Stimulated activated effector memory CD8-positive, alpha-beta T cell treated with anti-CD3 and anti-CD28 coated beads, Interleukin-12 subunit alpha, Interleukin-12 subunit beta, amount 100 ng/mL, for 72 hours (primary cell): ENCODE measurements at places on chromosomes 16 and 17.
A peak's percentile ranks its signal among the peaks of the same experiment; 100 is the strongest.

DNA sequence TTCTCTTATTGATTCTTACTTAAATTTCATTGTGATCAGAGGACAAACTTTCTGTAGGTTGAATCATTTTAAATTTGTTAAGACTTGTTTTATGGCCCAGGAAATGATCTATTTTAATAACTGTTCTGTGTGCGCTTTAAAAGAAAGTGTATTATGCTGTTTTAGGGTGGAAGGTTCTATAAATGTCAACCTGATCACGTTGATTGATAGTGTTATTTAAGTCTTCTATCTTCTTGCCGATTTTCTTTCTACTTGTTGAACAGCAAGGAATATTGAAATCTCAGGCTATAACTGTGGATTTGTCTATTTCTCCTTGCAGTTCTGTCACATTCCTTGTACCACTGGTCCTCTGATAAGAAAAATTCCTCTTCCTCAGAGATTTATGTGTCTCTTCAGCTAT lies 112.7 kb downstream of the TANC2 start:
- no peak for DNase-seq

DNA sequence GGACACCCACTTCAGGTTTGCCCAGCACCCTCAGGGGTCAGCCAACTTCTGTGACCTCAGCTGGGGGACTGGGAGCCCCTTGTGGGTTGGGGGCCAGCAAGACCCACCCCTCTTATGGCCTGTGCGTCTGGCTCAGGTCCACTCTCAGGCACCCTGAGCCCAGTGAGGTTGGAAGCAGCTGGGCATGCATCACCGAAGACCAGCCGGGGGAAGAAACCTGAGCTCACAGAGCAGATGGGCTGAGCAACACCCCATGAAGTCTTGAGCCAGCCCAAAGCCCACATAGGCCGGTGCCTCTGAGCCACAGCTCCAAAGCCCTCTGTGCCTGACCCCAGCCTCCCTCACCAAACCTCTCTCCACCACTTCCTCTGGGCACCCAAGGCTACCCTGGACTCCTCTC lies 166.7 kb downstream of the RBFOX3 start:
- no peak for DNase-seq

- DNase-seq = no peak
Measured at GRCh38 chr16:71843572-71843971, 2.2 kb upstream of the ATXN1L start.

GRCh38 chr17:12995896-12996295 lies 21.9 kb downstream of the ELAC2 start:
- DNase-seq = no peak

- no peak for DNase-seq
Measured at GRCh38 chr17:73196500-73196899, 3.6 kb downstream of the COG1 start.

DNA sequence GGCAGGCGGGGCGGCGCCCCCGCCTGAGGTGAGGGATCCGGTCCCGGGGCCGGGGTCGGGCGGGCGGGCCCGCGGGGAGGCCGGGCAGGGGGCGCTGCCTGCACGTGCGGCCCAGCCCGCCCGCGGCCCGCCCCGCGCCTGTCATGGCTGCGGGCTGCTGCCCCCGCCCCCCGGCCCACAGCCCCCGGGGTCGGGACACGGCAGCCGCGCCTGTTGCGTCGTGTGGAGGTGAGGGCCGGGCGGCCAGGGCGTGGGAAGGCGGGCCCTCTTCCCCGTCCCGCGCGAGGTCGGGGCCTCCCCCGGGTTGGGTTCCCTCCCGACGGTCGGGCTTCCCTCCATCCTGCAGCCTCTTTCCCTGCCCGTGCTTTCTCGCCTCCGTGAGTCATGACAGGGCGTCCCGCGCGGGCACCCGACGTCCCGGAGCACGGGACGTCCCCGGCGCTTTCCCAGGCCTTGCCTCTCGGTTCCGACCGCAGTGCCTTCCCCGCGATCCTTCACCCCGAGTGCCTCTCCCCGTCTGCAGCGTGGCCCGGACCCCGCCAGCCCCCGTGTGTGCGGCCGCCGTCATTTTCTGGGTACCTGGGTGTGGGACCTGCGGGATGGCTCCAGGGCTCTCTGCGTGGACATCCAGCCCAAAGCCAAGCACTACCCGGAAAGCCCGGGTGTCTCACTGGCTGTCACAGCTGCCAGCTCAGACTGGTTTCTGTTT lies 76.7 kb downstream of the CHD9 start:
- DNase-seq = peak; percentile 78
